CD4-positive, alpha-beta T cell (primary cell): ENCODE measurements at places on chromosomes 3 and 15. TPM values are rescaled to one million over a fixed set of nuclear protein-coding genes. Genes with fewer than 3 reads are reported as not detected.

Gene LMAN1L
- total RNA-seq, result 0.56 TPM

Gene IL16
- 168 TPM for total RNA-seq

Gene NDN
- total RNA-seq, result not detected

Gene SLC27A2
- total RNA-seq, result 0.31 TPM

Gene DNAH12
- not detected for total RNA-seq

Gene EPHA6
- not detected for total RNA-seq

Gene TM6SF1
- total RNA-seq, result not detected

Gene NOX5
- total RNA-seq, result not detected

Gene CFAP100
- total RNA-seq, result not detected

Gene TGM5
- total RNA-seq, result not detected

Gene HGD
- total RNA-seq, result 2.0 TPM

Gene DPH3
- 10.5 TPM for total RNA-seq

Gene AHSG
- not detected for total RNA-seq

Gene RBPMS2
- total RNA-seq, result not detected

Gene FHIT
- 86.0 TPM for total RNA-seq

Gene SPINT1
- 1.6 TPM for total RNA-seq

Gene NDUFB5
- 24.2 TPM for total RNA-seq

Gene POLG
- 139 TPM for total RNA-seq

Gene ASB14
- total RNA-seq, result not detected

Gene TAGLN3
- not detected for total RNA-seq

Gene OR5K2
- not detected for total RNA-seq

Gene GCSAM
- total RNA-seq, result 6.5 TPM

Gene ST8SIA2
- total RNA-seq, result not detected

Gene C3orf18
- total RNA-seq, result 3.9 TPM

Gene FRMD4B
- 5.5 TPM for total RNA-seq

Gene CILP
- total RNA-seq, result 0.31 TPM

Gene GOLGA6B
- total RNA-seq, result not detected

Gene SNRPN
- 69.5 TPM for total RNA-seq

Gene SAMD7
- total RNA-seq, result not detected

Gene CISH
- 3.5 TPM for total RNA-seq

Gene ZNF80
- total RNA-seq, result 0.17 TPM

Gene FAM174B
- total RNA-seq, result 3.6 TPM

Gene KNG1
- not detected for total RNA-seq
